Cardiac fibroblast (primary cell): ENCODE measurements at places on chromosomes 3 and 15.

DNA sequence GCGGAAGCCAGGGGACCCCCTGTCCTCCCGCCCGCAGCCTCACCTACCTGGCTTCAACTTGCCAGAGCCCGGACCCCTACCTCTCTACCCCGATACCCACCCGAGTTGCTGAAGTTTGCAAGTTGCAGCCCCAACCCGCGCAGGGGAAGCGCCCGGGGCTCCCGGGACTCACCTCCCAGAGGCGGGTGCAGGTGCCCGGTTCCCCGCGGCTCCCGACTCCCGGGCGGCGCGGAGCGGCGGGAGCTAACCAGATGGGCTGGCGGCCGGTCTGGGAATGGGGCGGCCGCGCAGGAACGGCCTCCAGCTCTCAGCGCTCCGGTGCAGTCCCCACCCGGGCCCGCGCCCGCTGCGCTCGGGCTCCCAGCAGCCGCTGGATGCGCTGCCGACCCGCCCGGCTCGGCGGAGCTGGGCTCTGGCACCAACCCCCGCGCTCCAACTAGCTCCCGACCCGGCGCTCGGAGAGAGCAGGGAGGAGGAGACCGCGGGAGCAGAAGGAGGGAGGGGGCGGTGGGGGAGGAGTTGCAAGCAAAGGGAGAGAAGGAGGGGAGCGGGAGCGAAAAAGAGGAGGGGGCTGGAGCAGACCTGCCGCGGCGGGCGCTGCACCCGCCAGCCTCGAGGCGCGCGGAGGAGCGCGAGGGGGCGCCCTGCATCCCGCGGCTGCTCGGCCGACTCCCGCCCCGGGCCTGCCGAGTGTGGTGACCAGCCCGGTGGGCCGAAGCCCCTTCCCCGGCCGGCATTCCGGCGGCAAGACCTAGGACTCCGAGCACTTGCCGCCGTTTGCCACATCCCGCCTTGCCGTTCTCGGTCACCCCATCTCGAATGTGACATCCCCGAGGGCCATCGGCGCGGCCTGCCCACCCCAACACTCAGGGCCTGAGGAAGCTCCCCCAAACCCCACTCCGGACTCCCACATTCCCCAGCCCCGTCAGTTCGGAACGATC lies at the start of gene SEMA5B:
SEMA5B (minus strand) TSS at position 472 of the 941 bp plus-strand sequence. CDS start 66,500 bp downstream, outside the sequence.
- DNase-seq: peak; percentile 23

DNA sequence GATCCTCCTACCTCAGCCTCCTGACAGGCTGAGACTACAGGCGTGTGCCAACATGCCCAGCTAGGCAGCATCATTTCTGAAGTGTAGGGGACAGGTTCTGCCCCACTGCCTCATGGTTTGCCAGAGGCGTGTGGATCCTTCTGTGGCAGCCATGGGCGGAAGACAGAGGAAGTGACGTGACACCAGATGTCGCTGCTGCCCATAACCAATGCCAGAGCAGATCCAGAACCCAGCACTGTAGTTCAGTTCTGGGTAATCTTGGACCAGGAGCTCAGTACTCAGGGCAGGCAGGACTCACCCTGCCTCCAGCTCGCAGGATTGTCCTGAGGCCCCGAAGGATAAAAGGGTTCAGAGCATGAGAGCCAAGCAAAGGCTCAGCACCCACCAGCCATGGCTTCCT lies 8.2 kb downstream of the RBPMS2 start:
- no peak for DNase-seq

GRCh38 chr3:136142592-136142991 lies 53.5 kb downstream of the MSL2 start:
- DNase-seq: peak; percentile 88

DNA sequence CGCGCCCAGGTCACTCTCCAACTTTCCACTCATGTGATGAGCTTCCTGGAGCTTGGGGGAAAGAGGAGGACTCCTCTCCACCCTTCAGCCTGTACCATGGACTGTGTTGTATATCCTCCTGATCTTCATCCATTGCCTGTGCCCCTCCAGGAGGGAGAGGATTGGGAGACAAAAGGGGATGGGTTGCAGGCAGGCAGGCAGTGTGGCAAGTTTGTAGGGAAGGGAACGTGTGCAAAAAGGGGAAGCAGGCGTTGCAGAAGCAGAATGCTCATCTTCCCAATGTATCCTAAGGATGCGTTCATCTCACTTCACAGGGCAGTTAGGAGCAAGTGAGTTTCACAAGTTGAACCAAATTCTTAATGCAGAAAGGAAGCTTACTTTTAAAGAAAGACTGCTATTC lies 28.1 kb upstream of the GHSR start:
- no peak for DNase-seq

GRCh38 chr3:162217647-162218046 lies 721.0 kb downstream of the OTOL1 start:
- peak; percentile 22 for DNase-seq

- peak; percentile 5 for DNase-seq
Observed at GRCh38 chr3:32077260-32078084, 28.9 kb upstream of the GPD1L start.

DNA sequence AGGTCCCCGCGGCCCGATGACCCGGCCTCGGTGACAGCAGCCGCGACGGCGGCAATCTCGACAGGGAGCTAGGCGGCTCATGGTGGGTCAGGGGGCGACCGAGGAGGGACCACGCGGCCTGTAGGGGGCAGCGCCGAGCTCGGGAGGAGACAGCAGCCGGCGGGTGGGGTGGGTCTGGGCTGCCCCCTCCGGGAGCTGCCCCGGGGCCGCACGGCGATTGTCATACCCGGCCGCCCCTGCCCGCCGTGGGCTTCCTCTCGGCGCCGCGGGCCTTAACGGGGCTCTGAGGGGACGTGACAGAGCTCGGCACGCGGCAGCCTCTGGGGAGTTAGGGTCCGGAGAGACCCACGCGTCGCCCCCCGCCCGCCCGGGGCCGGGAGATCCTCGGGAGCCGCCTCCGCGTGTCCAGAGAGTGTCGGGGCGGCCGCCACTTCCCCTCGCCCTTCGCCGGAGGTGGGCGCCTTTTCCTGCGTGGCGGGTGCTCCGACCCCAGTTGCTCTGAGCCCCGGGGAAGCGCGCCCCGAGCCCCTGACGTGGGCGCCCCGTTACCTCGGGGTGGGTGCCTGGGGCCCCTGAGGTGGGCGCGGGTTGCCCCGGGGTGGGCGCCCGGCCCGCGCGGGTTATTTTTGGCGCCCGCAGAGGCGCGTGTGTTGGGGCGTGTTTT lies 539 bp upstream of the PLCL2 start:
- DNase-seq: peak; percentile 62

DNA sequence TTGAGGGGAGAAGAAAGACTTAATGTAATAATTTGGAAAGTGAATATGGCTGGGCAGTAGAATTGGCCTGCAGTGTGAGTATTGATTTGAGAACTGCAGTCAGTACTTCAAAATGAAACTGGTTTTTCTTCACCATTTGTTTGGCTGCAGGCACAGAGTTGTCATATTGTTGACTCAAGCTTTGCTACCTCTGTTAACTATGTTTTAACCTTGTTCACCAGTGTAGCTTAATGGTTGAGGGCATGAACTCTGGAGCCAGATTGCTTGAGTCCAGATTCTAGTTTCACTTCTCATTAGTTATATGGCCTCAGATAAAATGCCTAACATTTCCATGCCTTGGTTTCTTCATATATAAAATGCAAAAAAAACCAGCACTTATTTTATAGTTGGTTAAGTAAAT lies 64.1 kb downstream of the CFAP44 start:
- DNase-seq: no peak

DNA sequence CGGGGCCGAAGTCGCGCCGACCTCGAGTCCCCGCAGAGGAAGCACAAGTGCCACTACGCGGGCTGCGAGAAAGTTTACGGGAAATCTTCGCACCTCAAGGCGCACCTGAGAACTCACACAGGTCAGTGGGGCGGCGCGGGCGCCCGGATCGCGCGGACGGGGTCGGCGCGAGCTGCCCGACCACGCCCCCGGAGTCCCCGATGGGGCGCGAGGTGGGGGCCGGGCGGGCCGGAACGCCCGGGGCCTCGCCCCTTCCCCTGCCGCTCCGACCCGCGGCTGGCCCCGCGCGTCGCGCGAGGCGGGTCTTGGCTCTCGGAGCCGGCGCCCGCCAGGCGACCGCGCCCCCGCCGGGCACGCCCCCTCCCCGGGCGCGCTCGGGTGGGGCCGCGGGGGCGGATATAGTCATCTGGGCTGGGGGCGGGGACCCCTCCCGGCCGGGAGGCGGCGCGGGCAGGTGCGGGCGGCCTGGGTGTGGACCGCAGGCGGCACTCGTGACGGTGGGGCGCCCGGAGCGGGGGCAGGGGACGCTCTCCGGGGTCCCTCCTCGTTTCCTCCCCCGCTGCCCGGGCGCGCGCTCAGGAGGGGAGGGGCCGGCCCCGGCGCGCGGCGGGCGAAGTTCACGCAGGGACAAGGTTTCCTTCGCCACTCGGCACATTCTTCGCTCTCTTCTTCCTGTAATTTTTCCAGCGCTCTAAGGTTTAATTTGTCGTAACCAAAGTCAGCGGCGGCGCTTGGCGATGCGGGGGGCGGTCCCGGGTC lies 1.2 kb downstream of the KLF13 start:
- peak; percentile 45 for DNase-seq

- DNase-seq: peak; percentile 33
Observed at GRCh38 chr15:60385620-60386552, 11.9 kb downstream of the ANXA2 start.

DNA sequence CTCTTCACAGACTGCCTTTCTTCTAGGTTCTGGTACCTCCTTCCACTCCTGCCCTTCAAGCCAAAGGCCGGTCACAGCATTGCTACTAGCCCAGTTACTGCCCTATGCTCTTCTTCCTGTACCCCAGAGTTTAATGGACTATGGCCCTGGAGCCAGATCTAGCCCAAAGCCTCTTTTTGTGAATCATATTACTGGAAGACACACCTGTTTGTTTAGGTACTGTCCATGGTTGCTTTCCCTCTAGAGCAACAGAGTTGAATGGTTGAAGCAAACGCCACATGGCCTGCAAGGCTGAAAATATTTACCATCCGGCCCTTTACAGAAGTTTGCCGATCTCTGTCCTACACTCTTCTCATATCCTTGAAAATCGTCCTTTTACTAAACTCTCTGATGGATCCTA lies 47.0 kb downstream of the PDZRN3 start:
- DNase-seq: no peak

GRCh38 chr3:197787412-197787811 lies 3.6 kb upstream of the LRCH3 start:
- DNase-seq: no peak

- peak; percentile 14 for DNase-seq
Observed at GRCh38 chr3:133248389-133248788, 151.5 kb upstream of the BFSP2 start.

- no peak for DNase-seq
Observed at GRCh38 chr3:16272588-16272987, 7.6 kb downstream of the OXNAD1 start.

DNA sequence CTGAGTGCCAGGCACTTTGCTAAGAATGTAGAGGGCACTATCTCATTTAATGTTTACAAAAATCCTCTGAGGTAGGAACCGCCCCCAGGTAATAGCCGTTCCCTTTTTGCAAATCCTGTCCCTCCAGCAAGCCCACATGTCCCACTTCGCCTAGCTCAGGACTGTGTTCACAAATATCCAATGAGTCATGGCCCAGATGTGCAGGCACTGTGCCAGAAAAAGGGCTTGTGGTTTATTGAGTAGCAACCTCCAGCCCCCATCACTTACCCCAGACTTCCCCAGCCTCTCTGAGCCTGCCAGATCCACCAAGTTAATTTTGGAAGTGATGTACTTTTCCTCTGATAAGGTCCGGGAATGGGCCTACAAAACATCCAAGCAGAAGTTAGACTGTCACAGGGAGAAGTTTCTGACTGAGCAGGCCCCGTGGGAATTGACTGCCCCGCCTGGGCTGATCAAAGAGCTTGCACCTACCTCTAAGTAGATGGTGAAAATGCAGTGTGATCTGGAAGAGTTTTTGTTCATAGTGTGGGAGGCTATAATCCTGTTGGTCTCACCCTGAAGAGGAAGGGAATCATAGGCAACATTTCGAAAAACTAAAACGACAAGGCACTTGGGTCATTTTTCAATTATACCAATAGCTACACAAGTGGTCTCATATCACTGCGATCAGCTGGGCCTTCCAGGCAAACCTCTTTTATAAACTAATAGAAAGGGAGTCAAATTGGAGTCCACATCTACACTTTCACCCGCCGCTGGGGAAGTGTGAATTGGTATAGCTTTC lies 15.7 kb downstream of the KIF9 start:
- peak; percentile 96 for DNase-seq

DNA sequence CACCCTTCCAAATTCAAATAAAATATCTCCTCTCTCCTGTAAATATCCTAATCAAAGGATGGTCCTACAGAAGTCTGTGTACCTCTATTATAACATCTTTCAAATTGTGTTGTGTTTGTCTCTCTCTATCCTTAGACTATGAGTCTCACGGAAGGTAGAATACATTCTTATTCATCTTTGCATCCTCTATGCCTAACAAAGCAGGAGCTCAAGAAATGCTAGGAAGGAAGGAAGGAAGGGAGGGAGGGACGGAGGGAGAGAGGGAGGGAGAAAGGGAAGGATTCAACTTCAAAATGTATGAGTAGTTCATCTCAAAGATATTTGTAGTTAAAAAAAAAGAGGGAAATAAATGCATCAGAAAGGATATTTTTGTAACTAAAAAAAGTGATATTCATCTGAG lies 150.0 kb downstream of the RTP4 start:
- DNase-seq: no peak

DNA sequence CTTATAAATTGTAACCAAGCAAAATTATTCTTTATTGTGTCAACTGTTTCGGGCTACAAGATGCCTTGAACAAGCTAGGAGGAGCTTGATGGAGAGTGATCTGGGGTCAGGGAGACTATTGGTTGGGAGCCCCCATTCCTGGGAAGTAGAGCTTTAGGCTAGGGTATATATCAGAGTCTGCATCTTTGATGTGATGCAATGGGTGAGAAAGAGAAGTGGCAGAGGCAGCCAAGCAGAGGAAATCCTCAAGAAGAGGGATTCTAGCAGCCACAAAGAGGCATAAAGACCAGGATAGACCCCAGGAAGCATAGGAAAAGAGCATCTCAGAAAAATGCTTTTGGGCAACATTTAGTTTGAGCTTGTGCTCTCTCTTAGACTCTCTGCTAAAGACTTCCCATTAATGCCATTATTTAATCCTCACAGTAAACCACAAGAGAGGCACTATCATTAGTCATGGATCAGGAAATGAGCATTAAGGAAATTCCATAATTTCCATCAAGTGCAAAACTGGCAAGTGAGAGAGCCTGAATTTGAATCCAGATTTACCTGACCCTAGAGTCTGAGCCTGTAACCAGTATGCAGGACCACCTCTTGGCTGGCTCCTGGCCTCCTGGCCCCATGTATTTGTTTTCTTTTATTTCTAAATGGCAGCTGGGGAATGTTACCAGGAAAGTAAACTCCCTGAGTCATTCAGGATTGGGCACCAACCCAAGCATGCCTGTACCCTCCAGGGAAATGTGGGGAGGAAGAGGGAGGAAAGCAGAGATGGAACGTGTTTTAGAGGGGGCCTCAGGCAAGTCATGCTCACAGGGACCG lies 118.7 kb downstream of the RPL22L1 start:
- DNase-seq: peak; percentile 95
